ENCODE measurements at places on chromosomes 11 and 22.
A peak's percentile ranks its signal among the peaks of the same experiment; 100 is the strongest.

- no peak for DNase-seq
Measured at GRCh38 chr11:94856443-94856842, 88.3 kb downstream of the AMOTL1 start.

GRCh38 chr22:47567126-47568090 is 805.0 kb downstream of the TBC1D22A start:
- DNase-seq = no peak

- DNase-seq = no peak
Measured at GRCh38 chr11:83306200-83307080, 20.3 kb upstream of the CCDC90B start.

DNA sequence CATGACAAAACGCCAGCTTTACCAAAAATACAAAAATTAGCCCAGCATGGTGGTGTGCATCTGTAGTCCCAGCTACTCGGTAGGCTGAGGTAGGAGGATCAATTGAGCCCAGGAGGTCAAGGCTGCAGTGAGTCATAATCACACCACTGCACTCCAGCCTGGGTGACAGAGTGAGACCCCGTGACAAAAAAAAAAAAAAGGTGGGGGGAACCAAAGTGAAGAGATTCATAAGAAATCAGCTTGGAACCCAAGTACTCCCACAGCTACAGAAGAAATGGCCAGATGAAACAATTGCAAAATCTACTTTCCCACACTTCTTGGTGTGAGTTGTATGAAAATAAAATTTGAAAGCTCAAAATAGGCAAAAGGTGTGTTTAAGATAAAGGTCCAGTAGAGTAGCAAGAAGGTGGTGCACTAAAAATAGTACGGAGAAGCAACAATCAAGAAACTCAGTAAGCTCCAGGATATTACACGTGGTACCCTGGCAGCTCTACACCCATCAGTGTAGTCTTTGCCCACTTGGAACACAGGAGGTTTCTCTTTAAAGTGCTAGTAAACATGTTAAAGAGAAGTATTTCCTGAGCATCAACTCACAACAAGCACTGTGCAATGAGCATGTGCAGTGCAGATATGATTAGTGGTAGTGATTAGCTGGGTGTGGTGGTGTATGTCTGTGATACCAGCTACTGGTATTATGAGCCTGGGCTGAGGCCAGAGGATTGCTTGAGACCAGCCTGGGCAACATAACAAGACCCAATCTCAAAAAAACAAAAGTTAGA is 5.3 kb downstream of the HARBI1 start:
- no peak for DNase-seq

- DNase-seq = peak; percentile 67
Measured at GRCh38 chr11:44110231-44110679, 14.8 kb downstream of the EXT2 start.

GRCh38 chr11:130472434-130472961 is 24.1 kb downstream of the ADAMTS15 start:
- DNase-seq = no peak

- DNase-seq = no peak
Measured at GRCh38 chr22:30460147-30460546, 11.7 kb downstream of the SEC14L3 start.

DNA sequence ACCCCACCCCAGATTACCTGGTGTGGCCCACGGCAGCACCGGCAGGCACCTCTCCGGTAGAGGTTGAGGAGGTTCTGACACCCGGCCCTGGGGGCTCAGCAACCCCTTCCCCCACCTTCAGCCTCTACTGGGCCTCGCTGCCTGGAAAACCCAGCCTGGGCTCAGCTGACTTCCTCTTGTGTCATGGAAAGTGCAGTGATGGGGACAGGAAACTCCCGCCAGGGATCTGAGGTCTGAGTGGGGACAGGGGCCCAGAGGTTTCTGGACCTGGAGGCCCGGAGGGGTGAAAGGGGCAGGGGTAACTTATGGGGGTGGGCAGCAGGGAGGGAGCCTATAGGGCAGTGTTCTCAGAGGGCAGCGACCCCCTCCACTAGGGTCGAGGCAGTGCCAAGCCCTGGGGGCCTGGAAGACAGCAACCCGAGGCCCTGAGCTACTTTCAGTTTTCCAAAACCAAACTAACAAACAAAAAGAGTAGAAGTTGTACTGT is 10.0 kb upstream of the CD5 start:
- DNase-seq = no peak

DNA sequence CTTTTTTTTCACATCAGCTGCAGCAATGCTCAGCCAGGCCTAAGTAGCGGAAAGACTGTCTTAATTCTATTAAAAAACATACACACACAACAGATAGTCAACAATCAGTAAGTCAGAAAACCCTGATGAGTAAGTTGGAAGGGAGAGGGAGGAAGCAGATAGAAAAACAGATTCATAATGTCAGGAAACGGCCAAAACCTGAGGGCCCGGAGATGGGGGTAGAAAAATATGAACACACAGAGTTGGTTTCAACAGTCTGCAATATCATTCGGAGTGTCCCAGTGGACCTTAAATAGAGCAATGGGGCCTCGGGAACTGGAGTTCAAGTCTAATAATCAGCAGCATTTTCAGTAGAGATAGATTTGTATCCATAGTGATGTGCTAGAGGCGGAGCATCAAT is 14.8 kb downstream of the LRRC55 start:
- DNase-seq = no peak

DNA sequence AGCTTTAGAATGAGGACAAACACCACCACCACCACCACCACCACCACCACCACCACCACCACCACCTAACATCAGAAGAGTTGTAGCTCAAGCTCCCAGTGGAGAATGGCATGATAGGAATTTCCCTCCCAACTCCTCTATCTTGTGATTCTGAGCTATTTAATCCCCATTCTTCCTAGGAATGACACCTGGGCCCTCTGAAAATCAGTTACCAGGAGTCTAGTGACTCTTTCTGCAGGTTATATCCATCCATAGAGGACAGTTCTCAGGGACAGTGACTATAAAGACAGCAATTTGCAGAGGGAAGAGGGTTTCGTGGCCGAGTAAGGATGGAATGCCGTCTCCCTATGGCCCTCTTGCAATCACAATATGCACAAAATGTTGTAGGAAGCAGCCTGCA is 27.8 kb downstream of the MYH9 start:
- no peak for DNase-seq

- DNase-seq = no peak
Measured at GRCh38 chr11:120208777-120209176, 2.1 kb upstream of the OAF start.

DNA sequence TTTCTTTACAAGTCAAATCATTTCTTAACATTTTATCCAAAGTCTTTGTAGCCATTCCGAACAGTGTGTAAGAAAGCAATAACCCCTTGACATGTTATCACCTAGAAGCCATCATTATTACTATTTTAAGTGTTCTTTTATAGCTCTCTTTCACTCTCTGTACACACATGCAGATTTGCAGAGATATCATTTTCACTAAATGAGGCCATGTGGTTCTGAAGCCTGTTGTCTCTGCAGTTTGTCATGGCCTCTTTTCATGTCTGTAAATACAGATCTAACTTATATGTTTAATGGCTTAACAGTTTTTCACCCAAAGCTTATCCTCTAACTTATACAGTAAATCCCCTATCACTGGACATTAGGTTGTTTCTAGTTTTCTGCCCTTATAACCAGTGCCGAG is 166.8 kb downstream of the MYO18B start:
- DNase-seq = no peak

DNA sequence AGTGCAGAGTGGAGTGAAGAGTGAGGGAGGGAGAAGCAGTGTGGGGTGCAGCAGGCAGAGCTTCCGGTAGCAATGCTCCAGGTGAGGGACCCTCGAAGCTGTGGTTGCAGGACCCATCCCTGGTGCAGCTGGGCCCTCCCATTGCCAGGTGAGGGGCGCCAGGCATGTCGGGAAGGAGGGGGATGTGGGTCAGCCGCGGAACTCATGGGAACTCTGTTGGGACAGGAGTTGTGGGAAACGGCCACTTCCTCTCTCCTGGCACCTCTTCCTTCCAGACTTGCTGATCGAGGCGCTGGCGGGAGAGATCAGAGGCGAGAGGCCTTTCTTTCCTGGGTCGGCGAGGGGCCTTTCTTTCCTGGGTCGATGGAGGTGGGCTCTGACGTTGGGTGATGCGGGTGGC is 48.5 kb downstream of the TPCN2 start:
- no peak for DNase-seq

DNA sequence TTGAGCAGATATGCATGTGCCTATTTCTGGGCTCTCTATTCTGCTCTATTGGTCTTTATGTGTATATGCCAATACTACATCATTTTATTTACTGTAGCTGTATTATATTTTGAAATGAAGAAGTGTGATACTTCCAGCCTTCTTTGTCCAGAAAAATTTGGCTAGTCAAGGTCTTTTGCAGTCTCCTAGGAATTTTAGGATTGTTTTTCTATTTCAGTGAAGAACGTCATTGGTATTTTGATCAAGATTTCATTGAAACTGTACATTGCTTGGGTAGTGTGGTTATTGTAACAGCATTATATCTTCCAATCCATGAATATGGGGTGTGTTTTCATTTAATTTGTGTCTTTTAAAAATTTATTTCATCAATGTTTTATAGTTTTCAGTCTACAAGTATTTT is 400.3 kb downstream of the AASDHPPT start:
- no peak for DNase-seq

DNA sequence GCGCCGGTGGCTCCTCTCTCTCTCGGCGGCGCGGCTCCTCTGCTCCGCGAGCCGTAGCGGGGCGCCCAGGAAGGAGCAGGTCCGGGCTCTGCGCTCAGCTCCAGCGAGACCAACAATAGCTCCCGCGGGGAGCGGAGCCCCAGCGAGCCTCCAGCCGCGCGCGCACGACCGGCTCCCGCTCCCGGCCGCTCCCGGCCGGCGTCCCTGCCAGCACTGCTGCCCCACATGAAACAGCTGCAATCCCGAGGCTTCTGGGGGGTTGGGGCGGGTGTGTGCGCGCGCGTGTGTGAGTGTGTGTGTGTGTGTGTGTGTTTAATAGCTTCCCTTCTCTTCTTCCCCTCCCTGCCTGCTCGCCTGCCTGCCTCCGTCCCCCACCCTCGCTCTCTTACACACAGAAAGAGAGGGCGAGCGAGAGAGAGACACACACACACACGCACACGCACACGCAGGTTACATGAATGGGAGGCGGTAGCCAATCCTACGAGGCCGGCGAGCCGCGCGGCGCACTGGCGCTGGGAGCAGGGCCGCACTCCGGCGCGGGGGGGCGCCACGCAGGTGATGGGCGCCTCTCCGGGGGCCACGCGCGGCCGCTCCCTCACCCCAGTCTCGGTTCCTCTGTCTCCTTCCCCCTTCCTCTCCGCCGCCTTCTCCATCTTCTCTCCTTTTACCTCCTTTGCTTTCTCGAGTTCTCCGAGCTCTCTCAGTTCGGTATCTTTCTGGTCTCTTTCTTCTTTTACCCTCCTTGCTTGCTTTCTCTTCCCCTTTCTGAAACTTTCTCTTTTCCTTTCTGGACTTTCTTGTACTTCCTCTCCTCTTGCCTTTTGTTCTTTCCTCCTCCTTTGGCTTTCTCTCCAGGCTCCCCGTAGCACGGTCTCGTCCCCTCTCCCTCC is at the start of gene TENM4:
Gene TENM4, minus strand, starts transcription at position 460 of the 890 bp plus-strand sequence. CDS start 371,086 bp downstream, outside the sequence.
- DNase-seq = peak; percentile 64

- DNase-seq = no peak
Measured at GRCh38 chr11:120578596-120579154, 67.1 kb downstream of the GRIK4 start.

DNA sequence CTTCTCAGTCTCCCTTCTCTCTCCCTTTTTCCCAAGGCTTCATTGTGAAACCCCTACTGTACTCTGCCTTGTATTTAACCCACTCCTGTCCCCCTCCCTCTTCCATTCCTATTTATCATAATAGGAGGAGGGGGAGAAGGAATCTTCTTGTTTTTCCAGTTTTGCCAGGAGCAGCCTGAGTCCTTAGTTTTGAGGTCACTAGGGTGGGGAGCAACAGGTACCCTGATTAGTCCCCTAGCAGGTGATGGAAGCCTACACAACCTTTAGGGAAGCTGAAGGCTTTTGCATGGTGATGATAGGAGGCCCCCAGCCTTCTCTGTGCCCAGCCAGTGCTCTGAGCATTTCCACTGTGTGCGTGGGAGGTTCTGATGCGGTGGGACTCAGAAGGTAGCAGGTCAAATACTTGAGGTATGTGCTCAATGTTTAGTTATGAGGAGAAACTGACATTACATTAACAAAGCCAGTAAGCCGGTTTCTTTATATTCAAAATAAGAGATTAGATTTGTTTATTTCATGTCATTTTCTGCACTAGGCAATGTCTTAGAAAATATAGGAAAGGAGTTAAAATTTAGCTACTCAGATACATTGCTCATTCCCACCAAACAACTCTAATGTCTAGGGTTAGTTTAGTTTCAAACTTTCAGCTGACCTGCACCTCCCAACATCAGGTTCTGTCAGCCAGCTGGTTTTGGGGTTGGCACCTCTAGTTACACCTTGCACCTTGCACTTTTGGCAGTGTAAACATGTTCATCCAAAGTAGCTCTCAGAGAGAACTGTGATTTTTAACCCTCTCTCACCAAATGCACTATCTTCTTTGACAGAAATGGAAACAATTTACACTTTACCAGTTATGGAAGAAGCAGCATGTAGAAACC is 26.0 kb downstream of the PARVA start:
- no peak for DNase-seq

Measured in cerebellar cortex (tissue), 1 donor.